ENCODE measurements at places on chromosomes 6 and 20.
A peak's percentile ranks its signal among the peaks of the same experiment; 100 is the strongest.

DNA sequence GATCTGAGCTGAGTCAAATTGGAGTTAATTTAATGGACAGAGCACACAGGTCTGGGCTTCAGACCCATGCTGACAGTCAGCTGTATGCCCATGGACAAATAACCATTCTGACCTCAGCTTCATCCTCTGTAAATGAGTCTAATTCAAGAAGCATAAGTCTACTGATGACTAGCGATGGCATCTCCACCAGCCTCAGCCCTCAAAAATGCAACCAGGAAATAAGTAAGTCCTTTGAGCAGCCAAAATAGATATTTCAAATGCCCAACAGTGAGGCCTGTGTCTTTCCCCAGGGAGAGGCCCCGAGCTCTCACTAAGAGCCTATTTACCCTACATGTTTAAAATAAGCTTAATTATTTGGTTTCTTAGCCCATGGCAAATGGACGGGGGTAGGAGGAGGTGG, 114.2 kb upstream of the MTHFD1L start:
- peak; percentile 72 for DNase-seq

DNA sequence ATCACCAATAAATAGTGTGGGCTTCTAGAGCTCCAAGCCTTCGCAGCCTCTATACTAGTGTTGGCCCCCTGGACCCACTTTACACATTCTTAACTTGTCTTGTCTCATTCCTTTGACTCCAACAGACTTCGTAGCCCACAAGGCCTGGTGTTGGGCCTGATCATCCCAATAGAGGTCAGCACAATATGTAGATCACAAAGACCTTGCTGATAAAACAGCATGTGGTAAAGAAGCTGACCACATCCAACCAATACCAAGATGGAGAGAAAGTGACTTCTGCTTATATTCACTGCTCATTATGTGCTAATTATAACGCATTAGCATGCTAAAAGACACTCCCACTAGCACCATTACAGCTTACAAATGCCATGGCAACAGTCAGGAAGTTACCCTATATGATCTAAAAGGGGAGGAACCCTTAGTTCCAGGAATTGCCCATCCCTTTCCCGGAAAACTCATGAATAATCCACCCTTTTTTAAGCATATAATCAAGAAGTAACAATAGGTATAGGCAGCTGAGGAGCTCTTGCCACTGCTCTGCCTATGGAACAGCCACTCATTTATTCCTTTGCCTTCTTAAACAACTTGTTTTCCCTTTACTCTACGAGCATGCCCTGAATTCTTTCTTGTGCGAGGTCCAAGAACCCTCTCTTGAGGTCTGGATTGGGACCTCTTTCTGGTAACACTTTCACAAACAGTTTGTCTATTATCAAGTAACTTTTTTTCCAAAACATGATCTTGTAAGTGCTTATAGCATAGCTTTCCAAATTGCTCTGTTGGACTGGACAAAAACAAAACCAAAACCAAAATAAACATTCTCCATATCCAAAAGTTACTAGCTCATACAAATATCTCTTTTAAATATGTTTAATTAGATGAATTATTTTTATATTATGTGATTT, 54.6 kb upstream of the ECHDC1 start:
- no peak for DNase-seq

DNA sequence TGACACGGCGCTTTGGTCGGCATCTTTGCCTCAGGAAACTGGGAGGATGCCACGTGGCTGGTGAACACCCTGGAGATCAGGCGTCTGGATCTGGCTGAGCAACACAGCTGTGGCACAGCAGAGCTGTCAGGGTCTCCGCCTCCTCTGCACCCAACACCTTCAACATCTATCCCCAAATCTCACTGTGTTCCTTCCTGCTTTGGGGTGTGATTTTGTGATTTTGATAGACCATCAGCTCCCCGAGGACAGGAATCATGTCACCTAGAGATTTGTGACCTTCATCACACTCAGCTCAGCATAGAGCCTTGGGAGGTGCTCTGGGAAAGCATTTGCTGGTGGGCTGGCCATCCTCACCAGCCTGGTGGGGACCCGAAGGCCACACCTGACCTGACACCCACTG, 203.7 kb upstream of the FOXQ1 start:
- no peak for DNase-seq

- DNase-seq: no peak
Observed at GRCh38 chr6:111724039-111724438, 118.4 kb upstream of the TRAF3IP2 start.

DNA sequence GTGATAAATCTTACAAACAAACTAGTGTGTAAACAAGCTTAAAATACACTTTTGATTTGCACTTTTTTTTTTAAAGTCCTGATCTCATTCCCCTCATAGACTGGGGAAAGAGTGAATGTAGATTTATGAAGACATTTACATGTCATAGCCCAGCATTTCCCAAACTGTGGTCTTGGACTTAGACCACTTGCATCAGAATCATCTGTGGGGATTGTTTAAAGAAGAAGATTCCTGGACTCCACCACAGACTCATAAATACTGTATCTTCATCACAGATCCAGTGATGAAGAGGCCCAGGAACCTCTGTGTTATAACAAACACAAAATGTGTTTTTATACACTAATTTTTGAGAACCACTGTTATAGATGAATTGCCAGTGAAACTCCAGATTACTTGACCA, 99.5 kb downstream of the KCNQ5 start:
- peak; percentile 36 for DNase-seq

- DNase-seq: peak; percentile 79
Observed at GRCh38 chr20:58342104-58342945, 32.8 kb downstream of the RAB22A start.

GRCh38 chr20:50744143-50744792, 12.9 kb downstream of the PARD6B start:
- DNase-seq: peak; percentile 85

GRCh38 chr6:46059608-46060007, 43.9 kb upstream of the CLIC5 start:
- DNase-seq: no peak

DNA sequence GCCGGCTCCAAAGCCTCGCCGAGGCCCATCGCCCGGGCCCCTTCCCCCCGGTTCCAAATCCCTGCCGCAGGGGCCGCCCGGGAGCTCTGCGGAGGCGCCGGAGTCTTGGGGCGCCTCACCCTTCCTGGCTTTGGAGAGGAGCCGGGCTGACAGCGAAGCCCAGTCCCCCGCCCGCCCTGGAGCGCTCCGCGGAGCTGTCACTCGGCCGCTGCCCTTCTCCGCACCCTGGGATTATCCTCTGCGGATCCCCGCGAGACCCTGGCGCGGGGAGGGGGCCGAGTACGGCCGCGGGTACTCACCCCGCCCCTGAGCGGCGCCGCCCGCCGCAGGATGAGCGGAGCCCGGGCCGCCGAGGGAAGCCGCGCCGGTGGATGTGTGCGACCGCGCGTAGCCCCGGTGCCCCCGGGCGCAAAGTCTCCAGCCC, 343 bp downstream of the SNAP91 start:
- DNase-seq: peak; percentile 7

- no peak for DNase-seq
Observed at GRCh38 chr6:159056003-159056402, 11.2 kb upstream of the TAGAP start.

DNA sequence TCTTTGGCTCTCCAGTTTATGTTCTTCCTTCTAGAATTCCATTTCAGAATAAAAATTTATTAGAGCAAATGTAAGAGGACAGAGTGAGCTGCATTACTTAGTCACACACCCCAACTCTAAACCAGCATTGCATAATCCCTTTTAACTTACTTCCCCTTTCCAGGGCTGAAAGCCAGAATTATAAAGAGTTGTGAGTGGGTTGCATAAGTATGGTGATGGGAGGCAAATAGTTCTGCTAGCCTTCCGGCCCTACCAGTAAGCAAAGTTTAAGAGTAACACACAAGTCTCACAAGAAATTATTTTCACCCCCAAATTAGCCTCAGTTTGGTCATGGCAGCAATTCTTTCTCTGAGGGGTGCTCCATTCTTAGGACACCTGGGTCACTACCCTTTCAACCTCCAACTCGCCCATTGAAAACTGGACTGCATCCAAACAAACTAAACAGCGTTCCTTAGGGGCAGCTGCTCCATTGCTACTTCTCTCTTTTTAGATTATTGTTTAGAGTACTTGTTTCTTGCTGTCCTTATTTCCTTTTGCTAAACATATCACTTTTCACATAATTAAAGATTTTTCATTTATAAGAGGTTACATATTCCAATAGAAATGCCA, 1.6 kb downstream of the KIAA0408 start:
- peak; percentile 75 for DNase-seq

- no peak for DNase-seq
Observed at GRCh38 chr20:36998652-36999051, 47.1 kb upstream of the SAMHD1 start.

GRCh38 chr6:35973670-35974222, 50.7 kb downstream of the SLC26A8 start:
- no peak for DNase-seq

GRCh38 chr6:56863366-56863765, 91.5 kb upstream of the BEND6 start:
- peak; percentile 73 for DNase-seq

GRCh38 chr6:114747995-114748625, 405.3 kb upstream of the HS3ST5 start:
- peak; percentile 59 for DNase-seq

DNA sequence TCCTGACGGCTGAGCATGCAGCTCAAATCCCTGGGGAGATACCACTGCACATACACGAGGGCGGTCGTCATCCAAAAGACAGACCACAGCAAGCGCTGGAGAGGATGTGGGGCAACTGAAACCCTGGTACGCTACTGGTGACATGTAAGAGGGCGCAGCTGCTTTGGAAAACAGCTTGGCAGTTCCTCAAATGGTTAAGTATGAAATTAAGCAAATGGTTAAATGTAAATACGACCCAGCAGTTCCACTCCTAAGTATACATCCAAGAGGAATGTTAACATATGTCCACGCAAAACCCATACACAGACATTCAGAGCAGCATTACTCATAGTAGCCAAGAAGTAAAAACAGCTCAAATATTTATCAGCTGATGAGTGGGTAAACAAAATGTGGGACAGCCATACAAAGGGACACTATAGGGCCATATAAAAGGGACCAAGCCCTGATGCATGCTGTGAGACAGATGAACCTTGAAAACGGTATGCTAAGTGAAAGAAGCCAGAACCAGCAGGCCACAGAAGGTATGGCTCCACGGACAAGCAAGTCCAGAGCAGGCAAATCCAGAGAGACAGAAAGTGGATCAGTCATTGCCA, 38.5 kb downstream of the RIPOR3 start:
- peak; percentile 51 for DNase-seq

DNA sequence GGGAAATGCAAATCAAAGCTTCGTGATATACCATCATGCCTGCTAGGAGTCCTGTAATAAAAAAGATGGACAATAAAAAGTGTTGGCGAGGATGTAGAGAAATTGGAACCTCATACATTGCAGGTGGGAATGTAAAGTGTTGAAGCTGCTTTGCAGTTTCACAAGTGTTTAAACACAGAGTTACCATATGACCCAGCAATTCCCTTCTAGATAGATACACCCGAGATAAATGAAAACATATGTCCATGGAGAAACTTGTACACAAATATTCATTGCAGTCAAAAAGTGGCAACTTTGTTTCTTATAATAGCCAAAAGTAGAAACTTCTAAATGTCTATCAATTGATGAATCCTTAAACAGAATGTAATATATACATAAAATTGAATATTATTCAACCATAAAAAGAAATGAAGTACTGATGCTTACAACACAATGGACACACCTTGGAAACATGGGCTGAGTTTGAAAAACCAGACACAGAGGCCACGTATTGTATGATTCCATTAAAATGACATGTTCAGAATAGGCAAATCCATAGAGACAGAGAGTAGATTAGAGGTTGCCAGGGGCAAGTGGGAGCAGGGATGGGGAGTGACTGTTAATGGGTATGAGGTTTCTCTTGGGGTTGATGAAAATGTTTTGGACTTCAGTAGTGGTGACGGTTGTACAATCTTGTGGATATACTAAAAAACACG, 20.8 kb upstream of the ERVFRD-1 start:
- no peak for DNase-seq

DNA sequence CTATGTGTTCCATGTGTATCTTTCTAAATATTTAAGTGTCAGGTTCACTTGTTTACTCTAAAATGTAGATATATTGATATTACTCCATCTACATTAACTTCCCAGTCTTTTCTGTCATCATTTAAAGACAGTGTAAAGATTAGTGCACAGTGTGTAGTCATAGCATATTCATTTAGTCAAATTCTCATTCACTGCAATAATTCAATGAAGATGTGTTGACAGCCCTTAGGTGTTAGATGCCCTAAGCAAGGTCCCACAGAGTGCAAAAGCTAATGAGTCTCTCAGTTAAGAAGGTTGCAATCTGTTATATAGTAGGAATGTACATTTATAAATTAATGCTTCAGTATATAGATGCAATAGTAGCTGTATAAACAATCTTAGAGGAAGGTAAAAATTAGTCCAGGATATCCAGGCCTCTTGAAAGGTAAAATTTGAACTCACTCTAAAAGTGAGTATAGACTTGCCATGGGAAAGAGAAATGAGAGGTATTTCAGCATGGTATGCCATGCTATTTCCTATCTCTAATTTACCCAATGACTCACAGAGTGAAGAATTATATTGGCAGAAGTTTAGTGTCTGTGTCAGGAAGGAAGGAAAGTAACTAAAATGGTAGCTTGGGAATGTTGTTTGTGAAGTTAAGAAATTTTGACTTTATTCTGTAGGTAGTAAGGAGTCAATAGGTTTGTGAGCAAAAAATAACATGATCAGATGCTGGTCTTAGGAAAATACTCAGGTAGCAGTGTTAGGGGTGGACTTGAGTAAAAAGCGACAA, 969.9 kb upstream of the CITED2 start:
- DNase-seq: peak; percentile 84

DNA sequence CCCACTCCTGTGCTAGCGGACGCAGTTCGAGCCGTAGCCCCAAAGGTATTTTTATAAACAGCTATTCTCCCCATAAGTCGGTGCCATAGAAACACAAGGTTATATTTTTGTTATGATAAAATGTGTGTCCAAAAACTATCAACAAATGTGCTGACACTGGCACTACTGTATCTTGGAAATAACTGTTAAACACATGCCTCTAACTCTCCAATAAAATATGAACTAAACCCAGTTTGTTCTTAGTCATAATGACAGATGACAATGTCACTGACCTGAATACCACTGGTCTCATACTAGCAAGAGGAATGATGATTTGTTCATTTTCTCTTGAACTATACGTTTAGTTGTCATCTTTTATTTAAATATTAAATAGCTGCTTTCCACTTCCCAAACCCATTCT, 51.4 kb upstream of the NUP153 start:
- DNase-seq: no peak

DNA sequence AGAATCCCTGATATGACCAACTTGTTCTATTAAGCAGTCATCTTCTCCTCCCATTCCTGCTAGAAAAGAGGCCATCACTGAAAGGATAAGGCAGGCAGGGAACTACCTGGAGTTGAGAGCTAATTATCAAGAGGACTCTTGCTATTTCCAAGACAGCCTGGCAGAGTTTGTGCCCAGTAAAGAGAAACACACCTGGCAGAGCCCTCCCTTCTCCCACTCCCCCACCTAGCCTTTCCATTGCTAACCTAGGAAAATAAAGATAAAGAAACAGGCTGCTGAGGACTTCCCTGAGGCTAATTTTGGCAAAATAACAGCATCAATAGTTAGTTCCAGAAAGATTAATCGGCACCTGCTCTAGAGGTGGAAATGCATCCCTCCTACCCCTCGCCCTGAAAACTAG, 20.4 kb upstream of the RAB22A start:
- no peak for DNase-seq

- no peak for DNase-seq
Observed at GRCh38 chr6:135322427-135323201, 141.5 kb downstream of the MYB start.

GRCh38 chr20:62741701-62742491, 33.3 kb downstream of the NTSR1 start:
- DNase-seq: no peak

GRCh38 chr6:24154121-24154520, 28.1 kb downstream of the NRSN1 start:
- DNase-seq: peak; percentile 53

GRCh38 chr6:15442467-15442866, 196.6 kb downstream of the JARID2 start:
- DNase-seq: no peak

Measured in fibroblast of skin of right biceps (primary cell).